Activated CD8-positive, alpha-beta memory T cell treated with anti-CD3 and anti-CD28 coated beads, Interleukin-2, amount 10 ng/mL, durations not matched to agents 7 days and 5 days (primary cell): ENCODE measurements at places on chromosomes 6 and 20. TPM values are rescaled to one million over a fixed set of nuclear protein-coding genes. Genes with fewer than 3 reads are reported as not detected.

DNA sequence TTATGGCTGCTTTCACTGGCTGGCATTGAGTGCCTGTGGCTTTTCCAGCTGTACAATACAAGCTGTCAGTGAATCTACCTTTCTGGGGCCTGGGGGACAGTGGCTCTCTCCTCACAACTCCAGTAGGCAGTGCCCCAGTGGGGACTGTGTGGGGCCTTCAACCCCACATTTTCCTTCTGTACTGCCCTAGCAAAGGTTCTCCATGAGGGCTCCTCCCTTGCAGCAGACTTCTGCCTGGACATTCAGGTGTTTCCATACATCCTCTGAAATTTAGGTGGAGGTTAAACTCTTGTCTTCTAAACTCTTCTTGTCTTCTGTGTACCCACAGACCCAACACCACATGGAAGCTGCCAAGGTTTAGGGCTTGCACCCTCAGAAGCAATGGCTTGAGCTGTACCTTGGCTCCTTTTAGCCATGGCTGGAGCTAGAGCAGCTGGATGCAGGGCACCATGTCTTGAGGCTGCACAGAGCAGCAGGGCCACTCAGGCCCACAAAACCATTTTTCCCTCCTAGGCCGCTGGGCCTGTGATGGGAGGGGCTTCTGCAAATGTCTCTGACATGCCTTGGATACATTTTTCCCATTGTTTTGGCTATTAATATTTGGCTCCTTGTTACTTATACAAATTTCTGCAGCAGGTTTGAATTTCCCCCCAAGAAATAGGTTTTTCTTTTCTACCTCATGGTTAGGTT, 9.6 kb downstream of the PEX7 start:
- no peak for DNase-seq

DNA sequence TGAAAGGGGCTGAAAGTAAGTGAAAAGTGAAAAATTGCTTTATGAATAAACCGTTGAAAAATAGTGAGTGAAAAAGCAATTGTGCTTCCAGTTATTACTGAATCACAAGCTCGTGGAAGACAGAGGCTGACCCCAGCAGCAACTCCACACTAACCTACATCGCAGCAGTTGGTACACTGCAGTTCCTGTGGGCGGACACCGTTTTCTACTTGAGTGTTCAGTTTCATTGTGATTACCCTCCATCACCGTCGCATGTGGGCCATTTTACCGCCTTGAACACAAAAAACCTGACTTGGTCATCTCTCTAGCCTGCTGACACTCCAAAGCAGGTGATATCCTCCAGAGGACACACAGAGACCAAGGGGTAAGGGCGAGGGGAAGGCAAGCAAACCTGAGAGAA, 28.4 kb downstream of the PRDM1 start:
- DNase-seq: peak; percentile 91

DNA sequence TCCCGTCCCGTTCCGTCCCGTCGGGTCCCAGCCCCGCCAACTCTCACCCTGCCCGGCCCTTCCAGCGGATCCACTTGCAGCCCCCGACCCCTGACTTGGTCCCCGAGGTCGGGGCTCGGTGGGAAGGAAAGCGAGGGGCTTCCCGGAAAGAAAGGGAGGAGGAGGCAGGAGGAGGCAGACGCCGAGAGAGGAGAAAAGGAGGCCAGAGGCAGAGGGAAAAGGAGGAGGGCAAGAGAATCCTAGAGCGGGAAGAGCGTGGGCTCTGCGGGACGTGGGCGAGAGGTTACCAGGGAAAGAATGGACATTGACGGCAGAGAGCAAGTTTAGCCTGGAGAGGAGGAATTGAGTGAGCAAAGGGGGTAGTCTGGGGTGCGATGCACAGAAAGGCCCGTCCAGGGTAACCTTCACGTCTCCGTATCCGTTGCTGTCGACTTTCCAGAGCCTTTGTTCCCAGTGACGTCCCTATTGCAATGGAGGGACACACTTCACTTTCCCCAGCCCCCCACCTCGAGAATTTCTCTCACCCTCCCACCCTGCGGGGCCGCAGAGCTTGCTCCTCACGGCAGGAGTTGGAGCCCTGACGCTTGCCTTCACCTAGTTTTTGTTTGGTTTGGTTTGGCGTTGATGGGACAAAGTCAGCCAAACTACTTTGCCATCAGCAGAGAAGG, 477 bp upstream of the MOXD1 start:
- no peak for DNase-seq

GRCh38 chr6:144019929-144020328, 11.9 kb upstream of the PLAGL1 start:
- no peak for DNase-seq

DNA sequence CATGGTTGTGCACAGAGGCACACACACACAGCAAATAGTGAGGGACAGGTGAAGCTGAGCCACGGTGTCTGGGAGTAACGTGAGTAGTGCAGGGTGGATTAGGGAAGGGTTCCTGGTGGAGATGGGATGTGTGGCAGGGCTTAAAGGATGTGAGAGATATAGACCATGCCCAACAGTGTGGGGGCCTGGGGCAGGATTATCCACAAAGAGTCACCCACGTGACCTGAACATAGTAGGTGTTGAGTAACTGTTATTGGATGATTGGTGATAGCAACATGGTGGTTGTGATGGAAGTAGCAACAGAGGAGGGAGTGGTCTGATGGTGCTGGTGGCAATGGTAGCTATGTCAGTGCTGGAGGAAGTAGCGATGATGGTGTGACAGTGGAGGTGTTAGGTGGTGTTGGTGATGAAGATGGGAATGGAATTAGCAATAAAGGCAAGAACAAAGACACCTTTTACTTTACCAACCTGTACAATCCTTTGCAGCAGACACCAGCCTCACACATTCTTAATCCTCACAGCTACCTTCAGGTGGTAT, 135.1 kb downstream of the MRPL14 start:
- DNase-seq: no peak

DNA sequence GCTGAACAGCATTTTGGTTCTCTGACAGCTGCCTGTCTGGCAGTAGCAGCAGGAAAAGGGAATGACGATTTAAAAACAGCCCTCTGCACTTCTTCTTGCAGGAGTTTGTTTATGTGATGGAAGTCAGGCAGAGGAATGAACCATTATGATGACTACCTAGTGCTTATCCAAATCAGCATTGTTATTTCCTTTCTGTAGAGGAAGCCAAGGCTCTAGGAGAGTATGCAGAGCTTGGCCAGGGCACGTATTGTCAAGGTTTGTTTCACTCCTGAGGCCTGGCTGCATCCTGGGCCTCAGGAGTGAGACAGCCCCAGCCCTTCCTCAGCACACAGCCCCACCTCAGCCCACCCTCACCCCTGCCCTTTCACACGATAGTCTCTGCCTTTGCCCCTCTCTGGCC, 68.5 kb downstream of the FAM229B start:
- no peak for DNase-seq

GRCh38 chr20:34083781-34084180, 28.3 kb downstream of the EIF2S2 start:
- DNase-seq: no peak

- DNase-seq: no peak
Observed at GRCh38 chr6:109984410-109984809, 6.3 kb downstream of the GPR6 start.

Gene TINAG
- not detected for total RNA-seq

Gene SLC17A1
- total RNA-seq: not detected

Gene PHACTR1
- total RNA-seq: 0.73 TPM
